ENCODE measurements at places on chromosomes 4 and X.

DNA sequence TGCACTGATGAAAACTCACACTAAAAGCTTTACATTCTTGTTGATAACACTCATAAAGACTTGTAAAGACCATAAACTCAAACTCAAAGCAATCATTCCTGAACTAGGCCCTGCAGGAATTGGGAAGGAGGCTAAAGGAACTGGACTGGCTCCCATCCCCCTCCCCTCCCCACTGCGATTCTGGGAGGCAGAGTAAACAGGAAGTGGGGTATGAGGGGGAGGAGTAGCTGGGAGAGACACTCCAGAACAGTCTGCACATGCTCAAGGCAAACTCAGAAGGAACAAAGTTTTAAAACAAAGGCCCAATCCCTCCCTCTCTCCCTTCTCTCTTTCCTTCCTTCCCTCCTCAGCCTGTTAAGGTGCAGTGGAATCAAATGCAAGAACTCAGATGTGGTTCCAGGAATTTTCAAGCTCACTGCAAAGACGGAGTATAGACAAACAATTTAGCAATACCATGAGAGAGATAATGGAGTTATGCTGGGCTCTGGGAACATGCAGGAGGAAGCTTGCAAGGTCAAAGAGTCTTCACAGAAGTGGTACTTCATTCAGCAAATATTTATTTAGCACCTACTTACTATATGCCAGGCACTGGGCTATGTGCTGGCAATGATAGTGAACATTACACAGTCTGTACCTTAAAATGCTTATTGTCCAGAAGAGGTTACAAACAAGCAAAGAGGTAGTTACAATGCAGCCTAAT is 15.9 kb downstream of the MID1IP1 start:
- DNase-seq = no peak

DNA sequence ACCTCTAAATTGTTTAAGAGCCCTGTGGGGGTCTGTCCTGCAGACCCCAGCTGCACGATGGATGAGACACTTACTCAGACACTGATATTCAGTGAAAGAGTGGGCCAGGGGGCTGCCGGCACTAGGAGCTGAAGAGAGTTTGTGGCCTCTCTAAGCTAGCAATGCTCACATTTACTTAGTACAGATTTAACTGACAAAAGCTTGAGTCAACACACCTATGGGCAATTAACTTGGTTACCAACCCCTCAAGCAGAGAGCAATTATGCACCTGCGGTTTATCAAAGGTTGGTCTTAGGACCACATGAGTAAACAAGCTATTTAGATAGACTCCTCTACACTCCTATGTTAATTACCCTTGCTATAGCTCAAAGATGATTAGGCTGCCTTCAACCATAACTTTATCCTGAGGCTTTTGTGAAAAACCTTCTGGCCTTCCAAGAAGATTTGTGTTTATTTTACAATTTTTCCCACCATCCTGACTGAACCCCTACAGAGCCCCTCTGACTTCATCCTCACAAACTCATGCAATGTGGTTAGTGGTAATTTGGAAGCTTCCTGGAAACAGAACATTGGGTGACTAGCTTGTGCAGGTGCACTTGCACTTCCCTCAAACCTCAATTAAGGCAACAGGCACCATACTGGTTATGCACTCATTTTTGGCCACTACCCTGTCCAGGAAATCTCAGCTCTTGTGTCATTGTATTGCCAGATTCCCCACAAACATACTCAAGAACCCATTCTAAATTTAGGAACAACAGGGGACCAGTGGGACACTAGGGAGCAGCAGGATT is 234.4 kb upstream of the ITM2A start:
- DNase-seq = no peak

- no peak for DNase-seq
Observed at GRCh38 chr4:79177388-79177787, 148.5 kb downstream of the NAA11 start.

GRCh38 chr4:1903035-1903434 is 31.8 kb downstream of the NSD2 start:
- DNase-seq = no peak

DNA sequence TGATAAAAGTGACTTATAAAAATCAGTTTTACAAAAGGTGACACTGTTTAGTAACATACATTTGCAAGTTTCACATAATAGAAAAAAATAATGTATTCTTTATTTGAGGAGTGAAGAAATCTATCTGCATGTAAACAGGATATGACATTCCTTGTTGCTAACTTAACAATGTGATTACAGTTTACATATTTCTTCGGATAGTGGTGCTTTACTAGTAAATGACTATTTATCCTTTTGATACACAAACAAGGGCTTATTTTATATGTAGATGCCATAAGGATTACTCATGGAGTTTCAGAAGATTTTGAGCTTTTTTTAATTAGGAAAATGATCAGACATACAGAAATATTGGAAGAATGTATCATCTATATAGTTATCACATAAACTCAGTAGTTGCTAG is 126.5 kb downstream of the SLIT2 start:
- DNase-seq = no peak

DNA sequence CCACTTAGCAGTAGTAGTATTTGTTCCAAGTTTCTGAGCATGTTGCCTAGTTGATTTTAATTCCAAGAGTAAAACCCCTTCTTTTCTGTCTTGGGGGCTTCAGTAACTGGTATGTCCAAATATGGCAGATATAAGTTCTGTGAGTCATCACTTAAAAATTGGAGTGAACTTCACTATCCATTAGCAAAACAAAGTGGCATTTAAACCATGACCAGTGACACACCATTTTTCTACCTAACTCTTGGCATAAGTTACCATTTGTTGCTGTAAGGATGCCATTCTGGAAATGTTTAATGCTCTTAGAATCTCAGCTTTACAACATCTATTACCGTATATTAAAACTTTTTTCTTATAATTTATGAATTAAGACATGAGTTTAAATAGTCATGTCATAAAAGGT is 102.0 kb downstream of the CBR4 start:
- DNase-seq = no peak

GRCh38 chrX:121032531-121032930 is 14.9 kb upstream of the GLUD2 start:
- no peak for DNase-seq

DNA sequence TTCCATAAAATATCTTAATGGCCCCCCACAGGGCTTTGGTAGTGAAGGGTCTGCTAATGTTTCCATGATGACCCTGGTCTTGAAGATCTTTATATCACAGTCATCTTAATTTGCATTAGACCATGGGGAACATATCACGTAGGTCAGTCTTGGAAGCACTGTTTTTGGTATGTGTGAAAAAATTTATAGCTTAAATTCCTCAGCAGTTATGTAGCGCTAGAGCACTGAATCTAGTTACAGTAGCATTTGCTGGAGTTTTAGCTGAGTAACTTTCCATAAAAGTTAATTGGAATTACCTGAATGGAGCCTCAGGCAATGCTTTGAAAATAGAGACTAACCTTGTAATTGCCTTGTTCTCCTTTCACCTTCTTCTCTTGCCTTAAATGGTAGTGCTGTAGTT is 648.8 kb downstream of the IQCM start:
- no peak for DNase-seq

DNA sequence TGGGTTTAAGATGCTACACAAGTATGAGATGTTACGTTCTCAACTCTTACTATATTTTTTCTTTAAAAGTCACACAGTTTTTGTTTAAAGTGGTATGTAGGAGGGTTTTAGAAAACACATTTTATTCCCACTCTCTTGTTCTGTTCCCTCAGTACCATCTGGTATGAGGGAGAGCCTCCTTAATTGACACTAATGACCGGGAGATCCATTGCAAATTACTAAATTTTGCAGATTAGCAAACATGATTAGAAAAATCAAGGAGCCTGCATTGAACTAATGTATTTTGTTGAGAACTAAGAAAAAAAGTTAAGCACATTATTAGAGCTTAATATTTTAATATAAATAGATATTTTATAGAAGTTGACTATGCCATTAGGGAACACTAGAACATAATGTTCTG is 87.3 kb upstream of the UNC5C start:
- no peak for DNase-seq

DNA sequence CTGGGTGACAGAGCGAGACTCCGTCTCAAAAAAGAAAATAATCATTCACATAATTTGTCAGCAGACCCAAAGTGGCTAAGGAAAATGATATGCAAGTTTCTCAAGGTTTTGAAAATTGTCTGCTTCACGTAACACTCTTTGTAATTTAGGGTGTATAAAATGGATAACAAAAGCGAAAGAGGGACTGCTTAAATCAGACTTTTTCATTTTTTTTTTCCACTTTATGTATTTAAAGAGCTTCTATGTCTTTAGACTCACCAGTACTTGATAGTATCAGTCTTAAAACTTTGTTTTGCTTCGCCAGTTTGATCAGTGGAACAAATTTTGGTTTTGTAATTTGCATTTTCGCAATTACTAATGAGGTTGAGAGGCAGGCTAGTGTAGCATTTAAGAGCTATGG is 34.6 kb downstream of the USP9X start:
- DNase-seq = no peak

DNA sequence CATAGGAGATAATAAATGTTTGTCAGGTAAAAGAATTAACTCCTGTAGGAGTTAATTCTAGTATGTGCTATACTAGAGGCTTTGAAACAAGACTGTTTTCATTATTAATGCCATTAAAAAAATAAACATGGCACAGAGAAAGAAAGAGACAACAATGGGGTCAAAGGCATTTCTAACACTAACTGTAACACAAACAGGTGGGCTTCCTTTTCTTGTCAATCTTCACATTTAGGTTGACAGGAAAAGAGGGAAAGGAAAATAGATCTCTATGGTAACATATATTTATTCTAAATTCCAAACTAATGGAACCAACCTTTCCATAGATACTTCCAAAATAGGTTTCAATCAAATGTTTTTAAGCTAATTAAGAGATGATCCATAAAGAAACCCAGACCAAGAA is 9.8 kb downstream of the ANKRD17 start:
- DNase-seq = no peak

GRCh38 chr4:177519481-177520260 is 77.4 kb upstream of the AGA start:
- DNase-seq = no peak

DNA sequence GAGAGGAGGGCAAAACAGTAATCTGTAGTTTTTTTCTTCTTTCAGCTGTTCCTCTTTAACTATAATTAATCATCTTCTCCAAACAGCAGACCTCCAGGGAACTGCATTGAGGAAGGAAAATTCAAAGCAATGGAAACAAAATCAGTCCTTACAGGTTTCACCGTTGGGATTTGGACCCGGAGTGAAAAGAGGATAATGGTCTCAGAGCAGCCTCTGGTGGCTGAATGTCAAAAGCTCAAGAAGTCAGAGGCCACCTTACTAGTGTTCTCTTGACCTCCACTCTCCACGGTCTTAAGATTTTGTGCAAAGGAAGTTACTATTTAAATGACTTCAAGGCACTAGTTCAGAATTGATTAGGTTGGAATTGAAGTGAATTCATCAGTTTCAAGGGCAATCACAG is 16.0 kb upstream of the MID1 start:
- no peak for DNase-seq

- DNase-seq = no peak
Observed at GRCh38 chr4:26140150-26140898, 180.5 kb upstream of the RBPJ start.

DNA sequence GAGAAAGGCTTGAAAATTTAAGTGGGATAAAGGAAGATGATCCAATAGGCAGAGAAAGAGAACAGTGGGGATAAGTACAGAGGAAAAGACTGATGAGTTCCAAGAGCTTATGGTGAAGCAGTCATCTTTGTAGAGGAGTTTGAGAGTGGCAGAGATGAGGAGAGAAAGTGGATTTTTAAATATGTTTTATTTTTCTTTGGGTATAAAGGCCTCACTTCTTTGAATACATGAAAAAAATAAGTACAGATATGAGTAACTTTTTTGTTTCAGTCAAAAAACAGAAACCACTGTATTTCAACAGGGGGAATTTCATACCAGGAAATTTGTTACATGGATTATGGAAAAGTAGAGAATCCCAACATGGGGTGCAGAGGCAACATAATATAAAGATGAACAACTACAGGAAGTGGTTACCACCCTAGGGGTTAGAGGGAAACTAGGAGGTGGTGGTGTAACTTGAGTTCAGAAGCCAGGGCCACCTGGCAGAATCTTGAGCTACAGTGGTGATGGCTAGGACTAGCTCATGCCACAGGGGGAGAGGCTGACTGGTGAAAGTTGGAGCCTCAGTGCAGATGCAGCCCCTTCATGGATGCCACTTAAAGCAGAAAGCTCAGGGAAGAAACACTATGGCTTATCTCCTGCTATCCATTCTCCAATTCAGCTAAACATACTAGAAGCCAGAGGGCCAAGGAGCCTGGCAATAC is 3.4 kb upstream of the CYBB start:
- DNase-seq = no peak

- DNase-seq = no peak
Observed at GRCh38 chr4:179353786-179354185, 1911.5 kb upstream of the AGA start.

- no peak for DNase-seq
Observed at GRCh38 chrX:24372021-24372763, 11.8 kb downstream of the SUPT20HL1 start.

DNA sequence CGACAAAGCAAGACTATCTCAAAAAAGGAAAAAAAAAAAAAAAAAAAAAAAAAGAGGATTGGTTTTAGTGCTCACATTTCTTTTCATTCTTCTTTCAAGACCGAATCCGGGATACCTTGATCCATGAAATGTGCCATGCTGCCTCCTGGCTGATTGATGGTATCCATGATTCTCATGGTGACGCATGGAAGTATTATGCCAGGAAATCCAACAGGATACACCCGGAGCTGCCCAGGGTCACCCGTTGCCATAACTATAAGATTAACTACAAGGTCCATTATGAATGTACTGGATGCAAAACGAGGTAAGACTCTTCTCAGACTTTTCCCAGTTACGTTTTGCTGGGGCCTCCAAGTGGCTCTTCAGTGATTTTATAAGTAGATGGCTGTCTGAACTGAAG is 6.1 kb downstream of the CXCR3 start:
- no peak for DNase-seq

GRCh38 chr4:104411502-104411901 is 83.2 kb downstream of the CXXC4 start:
- no peak for DNase-seq

GRCh38 chrX:44474410-44474809 is 68.2 kb downstream of the FUNDC1 start:
- DNase-seq = no peak

DNA sequence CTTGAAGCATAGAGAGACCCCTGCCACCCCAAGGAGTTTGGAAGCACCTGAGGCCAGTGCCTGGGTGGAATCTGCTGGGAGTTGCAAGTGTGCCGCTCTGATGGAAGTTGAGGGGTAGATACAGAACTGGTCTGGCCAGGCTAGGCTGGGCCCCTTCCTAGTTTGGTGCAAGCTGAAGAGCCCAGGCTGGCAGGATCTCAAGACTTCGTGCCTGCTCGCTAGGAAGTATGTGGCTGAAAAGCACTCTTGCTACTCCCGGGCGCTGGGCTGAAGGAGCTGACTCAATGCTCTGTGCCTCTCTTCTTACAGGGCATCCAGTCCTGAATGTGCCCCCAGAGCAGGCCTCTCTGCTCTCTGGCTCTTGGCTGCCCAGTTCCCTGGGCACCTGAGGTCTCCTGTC is 51.7 kb upstream of the PJA1 start:
- no peak for DNase-seq

All from CD4-positive, alpha-beta T cell treated with Interleukin-17A for 1 hour (primary cell).